ENCODE measurements at places on chromosomes 2 and 18. TPM values are rescaled to one million over a fixed set of nuclear protein-coding genes. Genes with fewer than 3 reads are reported as not detected.

DNA sequence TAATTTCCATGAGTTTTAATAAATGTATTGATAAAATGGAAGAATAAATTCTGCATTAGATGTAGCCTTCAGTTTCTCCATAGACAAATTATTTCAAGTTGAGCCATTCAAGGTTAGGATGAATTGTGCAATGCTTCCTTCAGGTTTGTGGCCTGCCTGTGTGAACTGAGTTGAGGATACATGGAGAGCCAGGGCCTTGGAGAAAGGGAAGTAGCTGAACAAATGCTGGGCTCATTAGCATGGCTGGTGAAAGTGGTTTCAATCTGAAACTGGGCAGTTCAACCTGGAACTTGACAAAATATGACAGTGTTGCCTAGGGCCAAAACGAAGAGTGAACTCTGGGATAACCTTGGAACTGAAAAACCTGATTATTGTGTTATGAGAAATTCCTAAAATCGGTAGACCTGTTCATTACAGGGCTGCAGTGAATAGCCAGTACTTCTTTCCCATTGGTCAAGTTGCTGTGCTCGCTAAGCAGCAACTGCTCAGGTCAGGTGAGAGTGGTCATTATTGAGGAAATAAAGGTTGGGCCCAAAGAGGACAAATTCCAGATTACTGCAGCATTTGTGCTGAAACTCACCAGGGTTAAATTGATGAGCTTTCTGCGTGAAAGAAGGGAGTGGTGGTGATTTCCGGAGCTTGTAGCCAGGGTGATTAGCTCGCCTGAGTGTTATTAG is 12.7 kb downstream of the INPP1 start:
- no peak for DNase-seq

DNA sequence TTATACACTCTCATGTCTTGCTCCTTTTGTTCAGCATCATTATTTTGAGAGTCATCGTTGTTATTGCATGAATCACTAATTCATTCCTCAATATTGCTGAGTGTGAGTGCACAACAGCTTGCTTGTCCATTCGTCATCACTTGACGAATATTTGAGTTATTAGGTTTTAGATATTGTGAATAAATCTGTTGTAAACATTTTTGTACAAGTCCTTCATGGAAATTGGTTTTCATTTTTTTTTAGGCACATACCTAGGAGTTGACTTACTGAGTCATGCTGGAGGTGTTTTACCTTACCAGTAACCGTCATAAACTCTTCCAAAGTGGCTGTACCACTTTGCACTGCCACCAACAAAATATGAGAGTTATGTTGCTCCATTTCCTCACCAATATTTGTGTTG is 84.2 kb upstream of the NCK2 start:
- DNase-seq = no peak

DNA sequence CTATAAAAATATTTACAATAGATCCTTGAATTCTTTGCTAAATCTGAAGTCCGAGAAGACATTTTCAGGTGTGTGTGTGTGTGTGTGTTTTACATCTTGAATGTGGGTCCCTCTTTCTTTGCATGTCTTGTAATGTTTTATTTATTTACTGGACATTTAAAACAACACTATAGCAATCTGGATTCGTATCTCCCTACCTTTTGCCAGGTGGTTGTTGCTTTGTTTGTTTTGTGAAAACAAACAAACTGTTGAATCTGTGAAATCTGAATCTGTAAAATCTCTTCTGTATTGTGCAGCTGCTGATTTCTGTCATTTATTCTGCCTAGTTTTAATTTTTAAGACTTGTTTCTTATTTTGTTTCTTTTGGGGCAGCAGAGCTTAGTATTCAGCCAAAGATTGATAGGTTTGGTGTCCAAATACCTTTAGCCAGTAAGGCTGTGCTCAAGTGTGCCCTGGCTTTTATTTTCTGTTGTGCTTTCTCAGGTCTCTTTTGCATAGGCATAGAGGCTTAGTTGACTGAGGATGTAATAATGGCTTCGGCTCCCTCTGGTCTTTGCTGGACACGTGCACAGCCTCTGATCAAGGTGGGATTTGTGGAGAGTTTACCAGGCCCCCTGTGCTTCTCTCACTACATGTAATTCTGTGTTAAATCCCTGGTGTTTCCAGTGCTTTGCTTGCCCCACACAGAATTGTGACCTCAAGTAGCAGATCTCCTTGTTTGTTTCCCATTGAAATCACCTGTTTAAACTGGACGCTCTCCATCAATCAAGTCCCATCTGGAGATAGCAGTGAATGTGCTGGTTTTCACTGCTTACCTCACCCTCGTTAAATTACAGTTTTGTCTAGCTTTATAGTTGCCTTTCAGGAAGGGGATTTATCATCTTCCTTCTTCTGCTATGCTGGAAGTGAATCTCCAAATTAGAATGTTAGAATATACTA is 71.1 kb downstream of the BIRC6 start:
- DNase-seq = no peak

- DNase-seq = no peak
Measured at GRCh38 chr2:176473177-176473576, 203.9 kb downstream of the MTX2 start.

DNA sequence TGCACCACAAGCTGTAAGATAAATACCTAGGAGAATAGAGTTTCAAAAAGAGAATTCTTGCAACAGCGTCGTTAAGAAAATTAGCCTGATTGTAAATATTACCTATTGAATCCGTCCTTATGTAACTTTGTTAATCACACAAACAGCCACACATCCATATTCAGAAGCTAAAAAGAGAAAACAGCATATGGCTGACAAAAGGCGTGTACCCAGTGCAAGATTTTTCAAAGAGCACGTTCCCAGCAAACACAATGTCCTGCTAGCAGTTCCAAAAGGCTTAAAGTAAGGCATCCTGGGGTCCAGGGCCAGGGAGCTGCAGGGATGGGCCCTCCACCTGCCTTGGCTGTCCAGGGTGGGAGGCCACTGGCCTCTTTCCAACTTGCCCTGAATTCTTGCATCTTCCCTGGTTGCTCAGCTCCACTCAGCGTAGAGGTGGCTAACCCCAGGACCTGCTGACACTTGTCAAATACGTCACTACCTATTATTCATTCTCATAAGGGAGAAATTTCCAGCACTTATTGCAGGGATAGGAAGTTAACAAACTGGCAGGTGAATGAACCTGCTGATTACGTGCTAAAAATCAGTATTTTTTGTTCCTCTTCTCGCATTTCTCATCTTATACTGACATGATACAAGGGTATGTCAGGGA is 102.1 kb upstream of the NEDD4L start:
- DNase-seq = no peak

- DNase-seq = no peak
Measured at GRCh38 chr2:28250006-28250405, 142.7 kb upstream of the FOSL2 start.

DNA sequence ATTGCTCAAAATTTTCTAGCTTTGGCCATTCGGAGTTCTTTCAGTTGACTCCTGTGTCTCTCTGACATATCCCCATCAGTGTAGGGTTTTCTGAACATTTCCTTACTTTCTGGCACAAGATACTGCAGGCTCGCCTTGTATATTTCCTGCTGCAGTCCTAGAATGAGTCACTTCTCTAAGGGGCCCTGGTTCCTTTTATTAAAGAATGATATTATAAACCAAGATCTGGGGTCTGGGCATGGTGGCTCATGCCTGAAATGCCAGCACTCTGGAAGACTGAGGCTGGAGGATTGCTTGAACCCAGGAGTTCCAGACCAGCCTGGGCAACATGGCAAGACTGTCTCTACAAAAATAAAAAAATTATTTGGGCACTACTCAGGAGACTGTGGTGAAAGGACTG is 3.0 kb upstream of the RPL37A start:
- DNase-seq = no peak

DNA sequence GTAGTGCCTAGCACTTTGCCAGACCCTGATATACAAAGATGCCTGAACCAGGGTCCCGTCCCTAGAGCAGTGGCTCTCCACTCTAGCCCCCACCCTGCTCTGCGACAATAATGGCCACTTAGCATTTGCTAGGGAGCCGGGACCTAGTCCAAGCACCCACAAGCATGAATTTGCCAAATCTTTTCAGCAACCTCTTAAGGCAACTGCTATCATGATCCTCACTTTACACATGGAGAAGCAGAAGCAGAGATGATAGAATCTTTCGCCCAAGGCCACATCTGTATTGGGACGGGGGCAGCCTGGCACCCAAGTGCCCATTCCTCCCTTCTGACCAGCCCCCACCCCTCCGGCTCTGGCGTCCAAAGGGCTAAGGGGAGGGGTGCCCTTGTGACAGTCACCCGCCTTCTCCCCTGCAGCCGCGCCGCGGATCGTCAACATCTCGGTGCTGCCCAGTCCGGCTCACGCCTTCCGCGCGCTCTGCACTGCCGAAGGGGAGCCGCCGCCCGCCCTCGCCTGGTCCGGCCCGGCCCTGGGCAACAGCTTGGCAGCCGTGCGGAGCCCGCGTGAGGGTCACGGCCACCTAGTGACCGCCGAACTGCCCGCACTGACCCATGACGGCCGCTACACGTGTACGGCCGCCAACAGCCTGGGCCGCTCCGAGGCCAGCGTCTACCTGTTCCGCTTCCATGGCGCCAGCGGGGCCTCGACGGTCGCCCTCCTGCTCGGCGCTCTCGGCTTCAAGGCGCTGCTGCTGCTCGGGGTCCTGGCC is 13.0 kb downstream of the SIGLEC15 start:
- DNase-seq = no peak

- DNase-seq = no peak
Measured at GRCh38 chr2:126696644-126697520, 40.9 kb downstream of the GYPC start.

DNA sequence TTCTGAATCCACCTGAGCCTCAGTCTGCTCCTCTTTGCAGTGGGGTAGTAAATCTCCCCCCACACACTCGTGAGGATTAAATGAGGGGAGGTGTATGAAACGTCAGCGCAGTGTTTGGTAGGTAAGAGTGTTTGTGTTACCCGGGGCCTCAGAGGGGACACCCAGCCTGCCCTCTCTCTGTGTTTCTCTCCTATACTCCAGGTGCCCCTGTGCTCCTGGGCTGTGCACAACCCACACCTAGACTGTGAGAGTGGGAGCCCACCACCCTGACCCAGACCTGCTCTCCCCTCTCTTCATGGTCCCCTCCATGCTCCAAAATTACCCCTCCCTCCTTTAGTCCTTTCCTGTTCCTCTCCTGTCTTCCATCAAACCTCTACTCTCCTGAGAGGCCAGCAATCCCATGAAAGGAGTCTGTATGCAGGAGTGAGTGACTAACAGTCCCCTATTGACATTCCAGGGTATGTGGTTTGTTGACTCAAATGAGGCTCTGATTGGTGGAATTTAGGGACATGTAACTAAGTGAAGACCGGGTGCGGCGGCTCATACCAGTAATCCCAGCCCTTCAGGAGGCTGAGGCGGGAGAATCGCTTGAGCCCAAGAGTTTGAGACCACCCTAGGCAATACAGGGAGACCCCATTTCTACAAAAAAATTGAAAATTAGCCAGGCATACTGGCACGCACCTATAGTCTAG is 10.4 kb downstream of the CIB4 start:
- no peak for DNase-seq

GRCh38 chr2:88016960-88017779 is 823 bp upstream of the RNU2-63P start:
- no peak for DNase-seq

- no peak for DNase-seq
Measured at GRCh38 chr2:170006587-170007325, 171.2 kb upstream of the MYO3B start.

DNA sequence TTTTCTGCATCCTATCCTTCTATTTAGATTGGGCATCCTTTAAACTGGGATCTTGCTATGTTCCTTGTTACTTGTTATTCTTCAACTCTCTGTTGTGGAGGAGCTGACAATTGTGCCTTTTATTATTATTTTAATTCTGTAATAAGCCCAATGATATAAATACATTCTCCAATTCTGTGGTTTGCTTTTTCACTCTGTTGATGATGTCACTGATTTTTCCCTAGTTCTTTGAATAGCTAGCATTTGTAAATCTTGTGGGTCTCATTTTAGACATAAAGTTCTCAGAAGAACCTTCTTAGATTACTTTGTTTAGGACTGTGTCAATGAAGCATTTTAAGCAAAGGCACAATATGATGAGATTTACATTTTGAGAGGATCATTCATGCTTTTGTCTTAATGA is 79.5 kb upstream of the SLC8A1 start:
- no peak for DNase-seq

DNA sequence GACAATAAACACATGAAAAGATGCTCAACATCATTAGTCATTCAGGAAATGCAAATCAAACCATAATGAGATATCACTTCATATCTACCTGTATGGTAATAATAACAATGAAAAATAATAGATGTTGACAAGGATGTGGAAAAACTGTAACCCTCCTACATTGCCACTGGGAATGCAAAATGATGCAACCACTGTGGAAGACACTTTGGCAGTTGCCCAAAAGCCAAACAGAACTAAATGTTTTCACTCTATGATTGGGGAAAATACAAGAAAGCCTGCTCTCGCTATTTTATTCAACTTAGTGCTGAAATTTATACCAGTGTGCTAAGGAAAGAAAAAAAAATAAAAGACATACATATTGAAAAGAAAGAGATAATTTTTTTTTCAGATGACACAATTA is 934.5 kb downstream of the CNTNAP5 start:
- no peak for DNase-seq

DNA sequence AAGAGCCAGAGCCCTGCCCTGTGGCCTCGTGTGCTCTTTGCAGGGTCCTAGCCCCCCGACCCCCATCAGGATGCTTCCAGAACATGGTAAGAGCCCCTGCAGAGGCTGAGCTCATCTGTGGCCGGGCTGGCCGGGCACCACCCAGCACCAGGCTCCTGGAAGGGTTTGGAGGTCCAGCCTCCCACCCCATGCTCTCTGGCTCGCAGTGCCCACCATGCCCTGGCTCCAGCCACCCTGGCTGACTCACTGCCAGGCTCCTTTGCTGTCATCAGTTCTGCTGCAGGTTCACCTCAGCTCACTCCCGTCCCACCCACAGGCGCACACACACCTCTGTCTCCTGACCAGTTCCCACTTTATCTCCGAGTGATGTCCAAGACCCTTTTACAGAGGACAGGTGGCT is 37.5 kb downstream of the EIF4E2 start:
- DNase-seq = no peak

- DNase-seq = no peak
Measured at GRCh38 chr2:3454802-3455201, 64.5 kb downstream of the ADI1 start.

GRCh38 chr2:64985447-64985846 is 3.8 kb upstream of the SLC1A4 start:
- no peak for DNase-seq

- DNase-seq = no peak
Measured at GRCh38 chr2:50388324-50388723, 643.6 kb downstream of the NRXN1 start.

GRCh38 chr18:35460736-35461161 is 37.0 kb downstream of the INO80C start:
- no peak for DNase-seq

CNDP1 gene
- 2.0 TPM for polyA plus RNA-seq

KCNJ3 gene
- polyA plus RNA-seq = 7.4 TPM

DLGAP1 gene
- 5.3 TPM for polyA plus RNA-seq

ACADL gene
- 18.4 TPM for polyA plus RNA-seq

SFTPB gene
- 0.09 TPM for polyA plus RNA-seq

TUBB8B gene
- polyA plus RNA-seq = 0.51 TPM

FNDC4 gene
- polyA plus RNA-seq = 7.3 TPM

Measured in right renal pelvis (tissue), 4 donors.